ENCODE measurements at places on chromosomes 1 and 21. TPM values are rescaled to one million over a fixed set of nuclear protein-coding genes. Genes with fewer than 3 reads are reported as not detected.

Gene FCN3
- not detected for total RNA-seq

Gene CA6
- total RNA-seq: not detected

Gene PSEN2
- total RNA-seq: 42.7 TPM

Gene LRRIQ3
- 0.51 TPM for total RNA-seq
